ENCODE measurements at places on chromosomes 16 and 17.

DNA sequence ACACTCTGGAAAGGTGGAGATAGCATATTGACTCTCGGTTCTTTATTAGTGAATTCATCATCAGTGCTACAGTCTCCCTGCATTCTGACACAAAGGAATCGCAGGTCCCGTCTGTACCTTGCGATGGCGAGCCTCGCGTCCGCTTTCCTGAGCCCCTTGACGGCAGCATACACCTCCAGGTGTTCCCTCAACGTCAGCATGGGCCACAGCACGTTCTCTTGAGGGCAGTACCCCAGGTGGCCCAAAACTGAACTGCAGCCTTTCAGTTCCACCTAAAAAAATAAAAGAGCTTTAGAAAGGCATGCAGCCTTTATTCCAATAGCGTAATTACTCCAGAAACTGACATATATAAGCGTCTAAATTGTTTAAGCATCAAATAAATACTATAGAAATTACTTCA is 24.2 kb upstream of the ABCA9 start:
- peak; percentile 20 for DNase-seq

DNA sequence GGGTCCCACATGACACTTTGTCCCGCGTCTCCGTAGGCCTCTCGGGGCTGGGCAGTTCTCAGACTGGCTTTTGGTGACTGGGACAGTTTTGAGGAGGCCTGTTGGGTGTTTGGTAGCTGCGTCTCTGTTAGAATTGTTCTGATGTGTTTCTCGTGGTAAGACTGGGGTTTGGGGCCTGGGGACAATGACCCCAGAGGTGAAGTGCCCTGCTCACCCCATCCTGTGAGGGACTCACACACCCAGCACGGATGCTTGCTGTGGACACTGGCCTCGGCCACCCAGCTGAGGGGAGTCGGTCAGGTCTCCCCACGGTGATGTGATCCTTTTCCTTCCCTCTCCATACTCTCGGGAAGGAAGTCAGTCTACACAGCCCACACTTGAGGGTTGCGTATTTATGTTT is 50.3 kb downstream of the METRNL start:
- no peak for DNase-seq

DNA sequence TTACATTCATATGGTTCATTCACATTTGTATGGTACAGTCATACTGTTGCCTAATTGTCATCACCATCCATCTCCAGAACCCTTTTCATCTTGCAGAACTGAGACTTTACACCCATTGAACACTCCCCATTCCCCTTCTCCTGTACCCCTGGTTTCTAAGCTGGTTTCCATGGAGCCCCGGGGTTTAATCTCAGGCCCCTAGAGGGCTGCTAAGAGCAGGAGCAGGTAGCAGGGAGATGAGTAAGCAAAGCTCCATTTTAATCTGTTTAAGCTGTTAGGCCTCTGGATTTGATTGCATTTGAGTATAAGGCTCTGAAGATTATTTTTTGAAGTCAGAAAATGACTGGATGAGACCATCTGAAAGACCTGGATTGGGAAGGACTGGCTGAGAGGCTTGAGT is 68.5 kb upstream of the RPL38 start:
- DNase-seq = no peak

DNA sequence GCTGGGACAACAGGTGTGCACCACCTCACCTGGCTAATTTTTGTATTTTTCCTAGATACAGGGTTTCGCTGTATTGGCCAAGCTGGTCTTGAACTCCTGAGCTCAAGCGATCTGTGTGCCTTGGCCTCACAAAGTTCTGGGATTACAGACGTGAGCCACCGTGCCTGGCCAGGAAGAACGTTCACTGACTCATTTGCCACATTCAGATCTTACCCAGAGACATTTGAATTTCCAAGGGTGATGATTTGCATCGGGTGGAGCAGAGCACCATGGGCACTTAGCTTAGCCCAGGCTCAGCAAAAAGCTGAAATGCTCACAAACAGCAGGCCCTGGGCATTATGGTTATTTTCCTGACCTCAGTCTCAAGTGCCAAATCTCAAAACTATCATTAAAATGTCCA is 14.5 kb upstream of the ADORA2B start:
- DNase-seq = no peak

DNA sequence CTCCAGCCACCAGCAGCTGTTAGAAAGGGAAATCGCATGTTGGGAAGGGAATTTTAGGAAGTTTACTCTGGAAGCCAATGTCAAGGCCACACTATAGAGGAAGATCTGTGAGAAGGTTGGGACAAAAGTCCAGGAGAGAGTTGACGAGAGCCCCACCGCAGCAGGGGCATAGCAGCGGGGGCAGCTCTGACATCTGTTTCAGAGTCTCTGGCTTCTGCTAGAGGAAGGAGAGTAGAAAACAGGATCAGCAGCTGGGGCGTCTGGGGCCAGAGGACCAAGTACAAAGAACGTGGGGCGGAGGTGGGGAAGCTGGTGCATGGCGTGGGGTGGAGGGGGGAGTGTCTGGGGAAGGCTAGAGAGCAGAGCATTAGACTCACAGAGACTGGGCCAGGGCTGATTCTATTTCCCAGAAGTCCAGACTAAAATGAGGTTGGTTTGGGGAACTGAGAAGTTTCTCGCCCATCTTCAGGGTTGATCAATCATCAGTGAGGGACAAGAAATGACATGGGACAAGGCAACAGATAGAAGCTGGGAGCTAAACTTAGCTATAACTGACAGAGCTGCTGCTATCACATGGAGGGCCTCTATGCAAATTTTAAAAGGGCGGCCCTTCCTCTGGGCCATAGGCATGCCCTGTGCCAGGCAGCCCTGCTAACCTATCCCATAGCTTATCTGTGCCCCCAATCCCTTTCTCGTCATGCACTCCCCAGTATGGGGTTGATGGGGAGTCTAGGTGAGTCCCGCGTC is 1.2 kb downstream of the RABEP2 start:
- DNase-seq = peak; percentile 78

GRCh38 chr17:38598536-38598935 is 7.2 kb downstream of the SRCIN1 start:
- DNase-seq = peak; percentile 86

DNA sequence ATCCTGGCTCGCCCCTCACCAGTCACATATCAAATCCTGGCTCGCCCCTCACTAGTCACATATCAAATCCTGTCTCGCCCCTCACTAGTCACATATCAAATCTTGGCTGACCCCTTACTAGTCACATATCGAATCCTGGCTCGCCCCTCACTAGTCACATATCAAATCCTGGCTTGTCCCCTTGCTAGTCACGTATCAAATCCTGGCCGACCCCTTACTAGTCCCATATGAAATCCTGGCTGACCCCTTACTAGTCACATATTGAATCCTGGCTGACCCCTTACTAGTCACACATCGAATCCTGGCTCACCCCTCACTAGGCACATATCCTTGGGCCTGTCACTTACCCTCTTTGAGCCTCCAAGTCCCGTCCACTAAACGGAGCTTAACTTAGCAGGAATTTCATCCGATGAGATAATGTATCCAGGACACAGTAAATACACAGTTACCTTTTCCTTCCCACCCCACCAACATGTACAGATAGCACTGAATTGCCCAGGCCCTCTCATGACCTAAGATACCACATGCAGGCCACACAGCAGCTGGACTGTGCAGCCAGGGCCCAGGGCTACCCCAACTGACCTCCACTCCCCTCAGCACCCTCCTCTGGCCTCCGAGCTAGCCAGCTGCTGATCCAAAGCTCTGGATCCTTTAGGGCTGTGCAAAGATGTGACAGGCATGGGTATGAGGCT is 157.8 kb upstream of the RPH3AL start:
- DNase-seq = no peak

- DNase-seq = no peak
These were observed 276.4 kb downstream of the FOXL1 start for GRCh38 chr16:86854626-86855294.

GRCh38 chr16:11240636-11241473 is 15.1 kb downstream of the SOCS1 start:
- DNase-seq = peak; percentile 78

GRCh38 chr16:31323959-31324629 is 30.9 kb upstream of the ITGAX start:
- DNase-seq = no peak
